ENCODE measurements at places on chromosomes 13 and 19.
A peak's percentile ranks its signal among the peaks of the same experiment; 100 is the strongest.

- no peak for DNase-seq
Observed at GRCh38 chr13:39455521-39456175, 147.3 kb downstream of the LHFPL6 start.

DNA sequence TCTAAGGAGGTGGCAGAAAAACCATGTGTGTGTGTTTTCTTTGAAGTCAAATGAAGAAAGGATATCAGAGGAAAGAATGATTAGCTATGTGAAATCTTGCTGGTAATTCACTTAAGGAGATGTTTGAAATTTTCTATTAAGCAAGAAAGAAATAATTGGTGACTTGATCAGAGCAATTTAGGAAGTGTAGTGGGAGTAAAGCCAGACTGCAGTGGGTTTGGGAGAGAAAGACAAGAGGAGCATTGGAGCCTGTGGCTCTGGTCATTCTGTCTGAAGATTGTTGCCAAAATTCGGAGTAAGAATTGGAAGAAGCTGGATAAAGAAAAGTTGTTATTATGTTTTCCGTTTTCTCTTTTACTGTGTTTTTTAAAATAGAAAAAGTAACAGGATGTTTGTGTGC is 640.5 kb downstream of the GPC5 start:
- DNase-seq = no peak

- peak; percentile 27 for DNase-seq
Observed at GRCh38 chr19:32599736-32600157, 18.8 kb downstream of the PDCD5 start.

DNA sequence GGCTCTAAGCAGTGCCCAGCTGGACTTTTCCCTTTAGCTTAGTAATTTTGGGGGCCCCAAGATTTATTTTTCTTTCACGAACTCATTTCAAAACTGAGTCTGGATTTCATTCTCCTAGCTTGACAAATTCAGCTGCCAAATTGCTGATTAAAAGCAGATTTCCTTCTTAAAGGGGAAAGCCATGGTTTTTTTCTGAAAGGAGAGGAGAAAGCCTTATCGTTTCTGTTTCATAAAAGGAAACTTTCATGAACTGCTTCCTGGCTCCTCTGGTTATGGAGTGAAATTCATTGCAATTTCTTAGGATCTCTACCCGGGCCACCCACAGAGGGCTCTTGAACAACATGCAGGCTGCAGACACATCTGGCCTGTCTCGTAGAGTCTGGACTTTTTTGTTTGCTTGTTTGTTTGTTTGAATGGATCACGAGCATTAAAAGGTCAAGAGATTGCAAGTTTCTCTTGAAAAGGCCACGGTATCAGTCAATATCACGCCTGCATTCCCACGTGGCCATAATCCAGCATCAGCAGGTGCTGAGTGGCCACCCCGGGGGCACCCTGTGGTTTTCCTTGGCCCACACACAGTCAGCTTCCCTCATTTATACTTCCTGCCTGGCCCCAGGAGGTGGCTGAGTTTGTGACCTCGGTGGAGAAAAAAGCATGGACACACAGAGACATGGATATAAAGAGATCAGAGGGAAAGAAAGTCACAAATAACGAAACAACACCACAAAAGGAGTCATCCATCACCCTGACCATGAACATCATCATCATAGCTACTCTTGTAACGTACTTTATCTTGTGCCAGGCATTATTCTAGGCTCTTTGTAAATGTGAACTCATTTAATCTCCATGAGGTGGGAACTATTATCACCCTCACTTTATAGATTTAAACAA is 10.5 kb upstream of the KLK4 start:
- no peak for DNase-seq

DNA sequence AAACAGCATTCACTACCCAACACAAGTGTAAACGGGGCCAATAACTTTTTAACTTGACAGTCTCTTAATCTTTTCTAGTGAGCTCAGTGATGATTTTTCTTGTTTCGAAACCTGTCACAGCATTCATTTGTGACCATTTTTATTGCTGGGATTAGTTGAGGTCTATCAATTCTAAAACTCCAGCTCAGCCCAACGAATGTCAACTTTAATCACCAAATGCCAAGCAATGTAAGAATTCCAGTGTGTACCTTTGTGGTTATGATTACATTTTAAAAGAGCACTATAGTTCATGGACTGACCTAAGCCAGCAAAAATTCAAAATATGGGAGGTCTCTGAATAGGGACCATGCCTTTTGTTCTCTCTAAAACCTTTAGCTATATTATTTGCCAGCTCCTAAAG is 694.3 kb upstream of the SGCG start:
- DNase-seq = no peak

DNA sequence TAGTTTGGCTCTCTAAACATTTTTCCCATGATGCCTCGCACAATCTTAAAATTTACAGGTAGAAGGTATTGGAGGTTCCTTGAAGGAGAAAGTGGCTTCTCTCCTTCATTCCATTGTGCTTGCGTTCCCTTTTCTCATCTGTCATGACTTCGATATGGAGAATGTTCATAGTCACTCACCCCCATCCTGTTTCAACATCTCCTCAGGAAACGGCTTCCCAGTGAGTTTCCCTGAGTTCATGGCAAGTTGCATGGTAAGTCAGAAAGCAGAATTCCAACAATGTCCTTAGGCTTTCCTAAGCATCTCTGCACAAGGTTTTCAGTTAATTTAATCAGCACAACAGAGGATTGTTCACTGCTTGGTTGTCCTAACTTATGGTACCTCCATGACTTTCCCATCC is 581.8 kb upstream of the SLITRK5 start:
- DNase-seq = no peak

GRCh38 chr13:52652980-52653303 is 306 bp downstream of the SUGT1 start:
- no peak for DNase-seq

- no peak for DNase-seq
Observed at GRCh38 chr13:23731709-23732108, 157.5 kb downstream of the MIPEP start.

- DNase-seq = no peak
Observed at GRCh38 chr19:7795555-7796161, 32.6 kb downstream of the CLEC4M start.

DNA sequence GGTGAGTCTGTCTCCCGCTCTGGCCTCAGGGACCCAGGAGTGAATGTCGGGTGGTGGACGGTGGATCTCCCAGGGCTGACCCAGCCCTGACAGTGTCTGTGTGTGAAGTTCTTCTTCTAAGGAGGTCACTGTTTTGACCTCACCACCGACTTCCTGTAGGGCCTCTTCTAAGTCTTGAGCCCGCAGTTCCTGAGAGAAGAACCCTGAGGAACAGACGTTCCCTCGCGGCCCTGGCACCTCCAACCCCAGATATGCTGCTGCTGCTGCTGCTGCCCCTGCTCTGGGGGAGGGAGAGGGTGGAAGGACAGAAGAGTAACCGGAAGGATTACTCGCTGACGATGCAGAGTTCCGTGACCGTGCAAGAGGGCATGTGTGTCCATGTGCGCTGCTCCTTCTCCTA is at the start of gene SIGLEC7:
TSS of gene SIGLEC7 (plus strand) at position 183 of the 400 bp plus-strand sequence. CDS start at position 252, 69 bp downstream.
- no peak for DNase-seq

DNA sequence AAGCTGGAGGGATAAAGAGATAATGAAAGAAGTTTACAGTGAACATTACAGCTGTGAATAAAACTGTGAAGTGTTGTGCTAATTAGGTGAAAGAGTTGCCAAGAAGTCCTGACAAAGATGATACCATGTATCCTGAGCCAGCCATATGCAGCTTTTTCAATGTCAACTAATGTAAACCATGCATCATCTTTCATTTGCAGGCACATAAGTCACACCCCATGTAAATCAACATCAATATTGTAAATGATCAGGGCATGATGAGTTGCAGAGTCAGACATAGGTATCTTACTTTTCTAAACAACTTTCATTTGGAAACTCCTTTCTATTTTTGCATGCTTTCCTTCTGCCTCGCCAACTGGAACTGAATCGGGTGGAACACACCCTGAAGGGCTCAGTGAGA is 569.1 kb downstream of the TBC1D4 start:
- no peak for DNase-seq

All from stimulated activated CD4-positive, alpha-beta T cell treated with anti-CD3 and anti-CD28 coated beads, Interleukin-4, amount 100 ng/mL, for 4 hours (primary cell).